ENCODE measurements at places on chromosomes 7 and 10.

DNA sequence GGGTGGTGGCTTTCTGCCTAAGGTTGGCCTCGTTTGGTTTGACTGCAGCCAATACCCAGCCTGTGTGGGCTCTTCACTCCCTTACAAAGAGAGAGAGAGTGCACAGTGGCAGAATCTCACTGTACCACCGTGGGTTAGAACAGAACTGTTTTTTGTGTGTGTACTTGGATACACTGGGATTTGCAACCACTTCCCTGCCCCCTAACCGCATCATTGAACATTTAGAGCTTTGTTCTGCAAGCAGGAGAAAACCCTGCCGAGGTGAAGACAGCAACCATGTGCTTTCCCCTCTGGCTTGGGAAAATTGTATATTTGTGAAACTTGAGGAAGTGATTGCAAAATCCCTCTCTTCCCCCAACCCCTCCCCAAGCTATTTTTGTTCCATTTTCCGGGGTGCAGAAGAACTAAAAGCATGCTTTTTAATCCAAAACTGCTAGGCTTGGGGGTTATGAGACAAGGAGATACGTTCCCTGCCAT, 201.2 kb downstream of the TCF7L2 start:
- no peak for DNase-seq

GRCh38 chr10:98323221-98324164, 55.5 kb upstream of the LOXL4 start:
- DNase-seq, result peak; percentile 99

GRCh38 chr7:11895337-11895736, 63.3 kb upstream of the THSD7A start:
- no peak for DNase-seq

GRCh38 chr10:6624392-6624791, 44.3 kb upstream of the PRKCQ start:
- no peak for DNase-seq

- no peak for DNase-seq
Observed at GRCh38 chr7:44966731-44967538, 11.9 kb downstream of the MYO1G start.

DNA sequence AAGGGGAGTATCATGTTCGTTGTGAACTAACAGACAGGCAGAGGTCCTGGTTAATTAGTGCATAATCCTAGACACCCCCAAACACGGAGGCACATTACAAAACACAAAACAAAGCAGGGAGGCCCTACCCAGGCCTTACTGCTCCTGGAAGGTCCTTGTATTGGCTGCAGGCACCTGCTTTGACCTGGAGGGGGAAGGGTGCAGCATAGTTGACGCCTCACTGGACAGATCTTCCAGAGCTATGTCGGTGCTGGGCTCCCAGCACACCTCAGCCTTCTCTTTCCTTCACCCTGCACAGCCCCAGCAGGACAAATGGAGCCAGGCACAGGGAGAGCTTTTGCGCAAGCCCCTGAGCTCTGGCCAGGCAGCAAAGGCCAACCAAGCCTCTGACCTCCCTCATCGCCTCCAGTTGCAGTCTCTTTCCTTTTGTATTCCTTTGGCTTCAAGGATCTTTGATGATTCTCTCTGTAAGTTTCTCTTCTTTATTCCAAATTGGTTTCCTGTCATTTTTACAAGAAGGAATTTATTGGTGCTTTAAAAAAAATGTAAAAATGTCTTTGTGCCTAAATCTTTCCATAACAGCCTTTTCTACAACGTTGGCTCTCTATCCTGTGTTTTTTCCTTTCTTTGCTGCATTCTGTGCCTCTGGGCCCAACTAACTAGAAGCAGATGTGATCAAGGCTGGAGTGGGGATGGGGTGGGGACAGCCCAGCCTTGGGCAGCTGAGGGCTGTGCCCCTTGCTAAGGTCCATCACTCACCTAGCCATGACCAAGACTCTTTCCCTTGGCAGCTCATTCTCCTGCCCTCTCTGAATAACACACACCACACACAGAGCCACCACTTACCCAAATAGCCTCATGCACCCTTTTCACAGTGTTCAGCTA, 317.1 kb upstream of the NPVF start:
- DNase-seq, result no peak

- no peak for DNase-seq
Observed at GRCh38 chr7:67690700-67691099, 694.1 kb downstream of the TYW1 start.

- DNase-seq, result no peak
Observed at GRCh38 chr10:93068411-93069244, 5.1 kb upstream of the CYP26A1 start.

DNA sequence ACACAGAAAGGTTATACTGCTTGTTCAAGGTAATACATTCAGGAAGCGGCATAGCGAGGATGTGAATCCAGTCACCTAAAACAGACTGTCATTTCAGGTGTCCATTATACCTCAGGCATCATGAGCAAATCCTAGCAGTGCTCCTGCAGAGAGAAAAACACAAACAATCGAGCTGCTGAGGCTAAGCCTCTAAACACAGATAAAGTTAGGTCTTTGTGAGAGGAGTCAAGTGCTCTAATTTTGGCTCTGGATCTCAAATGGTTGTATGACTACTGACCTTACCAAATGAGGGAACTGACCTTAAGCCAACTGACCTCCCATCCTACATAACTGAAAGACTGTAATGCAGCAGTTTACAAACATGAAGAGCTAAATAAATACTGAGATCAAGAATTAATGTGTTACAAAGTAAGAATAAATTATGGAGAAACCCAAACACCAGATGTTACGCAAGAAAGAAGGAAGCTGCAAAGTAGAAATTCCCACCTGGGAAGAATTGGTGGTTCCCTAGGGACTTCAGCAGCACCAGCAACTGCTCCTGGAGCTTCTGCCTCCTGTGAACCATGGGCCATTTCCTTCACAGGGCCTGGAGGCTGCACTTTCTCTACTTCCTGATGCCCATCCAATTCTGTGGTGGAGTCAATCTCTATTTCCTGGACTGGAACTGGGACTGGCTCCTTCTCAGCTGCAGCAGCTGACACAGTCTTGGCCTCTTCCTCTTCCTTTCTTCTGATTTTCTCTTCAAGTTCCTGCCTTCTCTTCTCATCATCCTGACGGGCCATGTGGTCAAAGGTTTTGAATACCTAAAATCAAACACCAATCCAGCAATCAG, 5.8 kb downstream of the NUDCD3 start:
- no peak for DNase-seq

GRCh38 chr10:21511095-21511570, 14.3 kb downstream of the SKIDA1 start:
- no peak for DNase-seq

- DNase-seq, result no peak
Observed at GRCh38 chr7:36109013-36109627, 43.9 kb upstream of the EEPD1 start.

Data from BJ (cell line).